ENCODE measurements at places on chromosomes 3 and 15. TPM values are rescaled to one million over a fixed set of nuclear protein-coding genes. Genes with fewer than 3 reads are reported as not detected.

DNA sequence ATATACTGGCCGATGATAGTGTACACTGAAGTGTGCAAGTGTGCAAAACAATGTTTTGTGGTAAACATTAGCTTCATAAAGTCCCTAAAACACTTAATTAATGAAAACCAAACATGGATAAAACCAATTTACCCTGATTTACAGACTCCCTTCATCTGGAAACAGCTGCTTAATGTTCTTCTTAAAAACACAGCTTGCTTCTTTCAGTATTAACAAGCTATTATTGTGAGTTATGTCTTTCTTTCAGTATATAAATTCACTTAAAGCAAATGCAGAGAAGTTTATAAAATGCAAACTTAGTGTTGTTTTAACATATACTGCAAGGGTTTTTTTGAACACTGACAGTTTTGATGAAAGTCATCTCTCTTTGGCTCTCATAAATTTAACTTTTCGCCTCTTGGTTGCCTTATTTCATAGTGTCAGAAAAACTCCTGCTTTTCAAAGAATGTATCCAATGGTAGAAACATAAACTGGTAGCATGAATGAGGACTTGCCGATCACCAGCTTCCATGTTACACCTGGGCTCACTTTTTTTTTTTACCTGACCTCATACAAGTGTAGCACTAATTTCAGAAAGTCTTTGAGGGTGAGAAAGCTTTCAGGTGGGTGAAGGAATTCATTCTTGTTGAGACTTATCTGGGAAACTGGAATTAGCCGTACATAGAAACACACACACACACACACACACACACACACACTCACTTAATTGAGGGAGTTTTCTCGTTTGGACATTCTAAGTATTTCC lies 532.2 kb downstream of the ROBO2 start:
- no peak for DNase-seq

DNA sequence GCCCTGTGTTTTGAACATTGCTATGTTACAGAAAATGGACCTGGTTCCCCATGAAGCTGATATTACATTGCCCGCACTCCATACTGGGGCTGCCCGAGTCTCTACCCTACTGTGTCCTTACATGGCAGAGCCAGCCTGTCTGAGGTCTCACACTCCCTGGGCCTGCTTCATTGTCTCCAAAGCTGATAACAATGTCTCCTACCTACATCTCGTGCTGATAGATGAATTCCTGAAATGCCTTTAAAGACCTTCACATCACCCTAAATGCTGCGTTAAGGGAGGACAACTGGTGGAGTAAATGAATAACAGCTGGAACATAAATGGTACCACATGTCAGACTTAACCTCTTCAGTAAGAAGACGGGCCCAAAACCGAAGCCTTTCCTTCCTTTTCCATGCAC lies 62.9 kb upstream of the PTX3 start:
- DNase-seq, result no peak

DNA sequence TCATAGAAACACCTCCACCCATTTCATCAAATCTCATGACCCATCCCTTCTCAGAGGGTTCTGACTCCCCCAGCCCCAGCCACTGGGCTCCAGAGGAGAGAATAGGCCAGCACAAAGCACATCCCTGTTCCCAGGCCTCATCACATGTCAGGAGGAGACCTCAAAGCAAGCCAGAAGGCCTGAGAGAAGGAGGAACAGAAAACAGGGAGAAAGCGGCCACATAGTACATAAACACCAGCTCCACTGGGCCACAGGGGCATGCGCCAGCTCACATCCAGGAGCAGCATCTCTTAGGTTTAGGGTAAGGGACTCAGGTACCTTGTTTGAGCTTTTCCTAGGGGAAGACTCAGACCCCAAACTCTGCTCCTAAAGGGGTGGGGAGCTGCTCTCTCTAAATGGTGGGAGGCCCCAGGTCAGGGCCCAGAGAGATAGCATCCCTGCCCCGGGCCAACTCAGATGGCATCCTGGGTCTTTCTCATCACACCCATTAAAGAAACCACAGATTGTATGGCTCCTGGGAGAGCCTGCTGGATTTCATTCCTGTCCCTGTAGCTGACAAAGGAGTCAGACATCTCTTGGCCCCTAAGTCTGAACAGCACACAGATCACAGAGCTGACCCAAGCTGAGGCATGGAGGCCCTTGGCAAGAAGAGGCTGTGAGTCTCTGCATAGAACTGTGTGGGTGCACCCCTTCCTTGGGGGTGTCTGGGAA lies 2.5 kb downstream of the SHF start:
- DNase-seq, result no peak

- DNase-seq, result no peak
Observed at GRCh38 chr15:72182673-72183072, 14.9 kb downstream of the GRAMD2A start.

GOLGA6L10 gene
- 5.1 TPM for total RNA-seq

TOPBP1 gene
- 36.2 TPM for total RNA-seq

POLR2H gene
- total RNA-seq, result 118 TPM
